G401 (cell line): ENCODE measurements at places on chromosomes 11 and 22.

GRCh38 chr11:7486781-7487140 lies 1.5 kb downstream of the OLFML1 start:
- DNase-seq, result peak; percentile 12

DNA sequence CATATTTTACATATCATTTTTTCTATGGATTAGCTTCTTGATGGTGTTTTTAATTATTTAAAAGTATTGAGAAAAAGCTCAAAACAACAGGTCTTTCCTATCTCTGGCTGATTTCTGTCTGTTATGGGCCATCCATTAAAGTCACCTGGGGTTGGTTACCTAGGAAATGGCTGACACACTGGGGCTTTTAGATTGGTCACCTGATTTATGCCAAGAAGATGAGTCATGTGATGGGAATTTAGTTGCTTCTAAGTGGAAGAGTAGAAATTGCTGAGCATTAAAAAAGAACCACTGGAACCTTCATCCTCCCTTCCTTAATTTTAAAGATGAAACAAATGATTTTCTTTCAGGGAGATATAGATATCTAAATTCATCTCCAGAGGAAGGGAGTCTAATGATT lies 48.8 kb upstream of the LARGE1 start:
- no peak for DNase-seq

DNA sequence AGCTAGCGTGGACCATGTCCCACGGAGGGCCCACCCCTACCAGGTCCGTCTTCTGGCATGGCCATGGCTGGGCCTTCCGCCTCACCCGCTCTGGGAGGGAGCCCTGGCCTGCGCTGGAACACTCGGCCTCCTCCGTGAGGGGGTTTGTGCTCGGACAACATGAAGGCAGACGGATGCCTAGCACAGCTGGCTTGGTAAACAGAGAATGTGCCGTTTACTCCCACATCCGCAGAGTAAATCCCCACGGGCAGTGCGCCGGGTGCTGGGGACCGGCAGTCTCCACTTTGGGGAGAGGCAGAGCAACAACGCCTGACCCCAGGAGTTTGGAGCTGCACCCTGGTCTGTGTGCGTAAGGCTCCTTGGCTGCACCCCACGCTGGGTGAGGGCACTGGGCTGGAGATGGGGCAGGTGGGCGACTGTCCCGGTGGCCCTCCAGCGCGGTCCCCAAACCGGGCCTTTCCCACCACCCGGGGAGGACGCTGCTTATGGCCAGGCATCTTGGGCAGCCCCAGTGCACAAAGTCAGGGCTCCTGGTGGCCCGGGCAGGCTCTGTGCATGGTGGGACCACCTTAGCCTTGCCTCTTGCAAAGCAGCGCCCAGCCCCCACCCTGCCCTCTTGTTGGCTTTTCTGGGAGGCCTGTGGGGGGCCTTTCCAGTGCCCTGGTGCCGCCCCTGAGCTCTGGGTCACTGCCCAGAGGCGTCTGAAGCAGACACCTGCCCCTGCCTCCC lies 30.7 kb upstream of the MUC5AC start:
- DNase-seq, result no peak

- DNase-seq, result no peak
Measured at GRCh38 chr11:60950933-60951605, 907 bp downstream of the SLC15A3 start.

DNA sequence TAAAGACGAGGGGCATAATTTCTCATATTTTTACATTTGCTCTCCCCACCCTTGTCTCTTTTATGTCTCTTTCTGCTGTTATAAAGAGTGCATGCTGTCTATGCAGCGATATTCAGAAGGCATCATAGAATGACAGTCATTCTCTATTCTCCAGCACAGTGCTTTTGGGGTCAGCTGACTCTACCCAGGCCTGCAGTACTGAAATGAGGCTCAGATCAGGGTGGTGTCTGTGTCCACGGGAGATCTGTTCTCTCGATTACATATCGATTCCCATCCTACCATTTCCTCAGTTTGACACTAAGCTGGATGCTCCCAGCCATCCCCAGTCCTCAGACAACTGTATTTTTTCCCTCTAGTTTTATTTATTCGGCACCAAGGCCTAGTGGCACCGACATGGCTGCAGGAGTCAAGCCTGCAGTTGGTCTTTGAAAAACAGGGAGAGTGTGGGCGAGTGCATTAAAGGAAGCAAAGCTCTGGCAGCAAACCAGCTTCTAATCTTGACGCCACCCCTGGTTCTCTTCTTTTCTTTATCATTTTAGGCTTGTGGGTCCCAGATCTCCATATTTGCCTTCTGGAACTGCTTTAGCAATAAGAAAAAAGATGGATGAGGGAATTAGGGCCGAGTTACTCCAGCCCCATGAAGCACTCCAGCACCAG lies 71.6 kb upstream of the PICALM start:
- DNase-seq, result no peak

- DNase-seq, result no peak
Measured at GRCh38 chr11:24324211-24324610, 172.6 kb upstream of the LUZP2 start.

- no peak for DNase-seq
Measured at GRCh38 chr22:41810022-41810421, 9.5 kb downstream of the CCDC134 start.

GRCh38 chr11:69277074-69277809 lies 16.7 kb upstream of the MYEOV start:
- no peak for DNase-seq

- DNase-seq, result no peak
Measured at GRCh38 chr11:125949271-125950177, 3.7 kb downstream of the VSIG10L2 start.

- peak; percentile 29 for DNase-seq
Measured at GRCh38 chr22:42648368-42649245, 585 bp downstream of the CYB5R3 start.

DNA sequence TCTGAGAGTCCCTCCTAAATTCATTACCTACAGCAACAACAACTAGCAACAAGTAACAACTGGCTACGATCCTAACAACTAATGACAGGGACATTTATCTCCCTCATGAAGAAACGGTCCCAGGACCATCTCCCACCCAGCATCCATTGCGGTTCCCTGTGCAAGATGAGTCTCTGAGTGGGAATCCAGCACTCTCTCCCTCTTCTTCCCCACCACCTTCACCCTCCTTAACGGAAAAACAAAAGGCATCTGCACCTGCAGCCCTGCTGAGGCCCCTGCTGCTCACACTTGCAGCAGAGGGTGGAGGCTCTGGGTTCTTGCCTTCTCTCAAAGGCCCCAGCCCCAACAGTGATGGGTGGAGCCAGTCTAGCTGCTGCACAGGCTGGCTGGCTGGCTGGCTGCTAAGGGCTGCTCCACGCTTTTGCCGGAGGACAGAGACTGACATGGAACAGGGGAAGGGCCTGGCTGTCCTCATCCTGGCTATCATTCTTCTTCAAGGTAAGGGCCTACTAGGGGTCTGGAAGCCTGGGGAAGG lies at the start of gene CD3G:
TSS of gene CD3G (plus strand) at position 364 of the 535 bp plus-strand sequence. CDS start at position 444, 80 bp downstream.
- DNase-seq, result no peak

GRCh38 chr11:108170184-108170583 lies 48.8 kb downstream of the ACAT1 start:
- DNase-seq, result no peak

DNA sequence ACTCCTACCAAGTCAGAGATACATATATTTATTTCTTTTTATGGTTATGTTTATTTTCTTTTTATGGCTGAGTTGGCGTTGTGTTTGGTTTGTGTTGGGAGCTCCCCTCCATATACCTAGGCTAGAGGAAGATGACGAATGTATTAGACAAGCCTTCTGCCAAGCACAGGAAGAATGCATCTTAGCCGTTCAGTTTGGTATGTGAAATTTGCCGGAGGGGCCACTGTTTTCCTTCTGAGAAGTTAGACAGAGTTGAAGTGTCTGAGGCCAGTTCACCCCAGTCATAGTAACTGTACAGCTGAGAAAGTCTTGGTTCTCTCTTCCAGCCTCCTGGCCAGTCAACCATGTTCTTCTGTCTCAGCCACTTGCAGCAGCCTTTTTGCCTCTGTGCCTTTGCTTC lies 29.8 kb downstream of the TEAD1 start:
- DNase-seq, result no peak

GRCh38 chr22:44869196-44869595 lies 116.8 kb downstream of the ARHGAP8 start:
- no peak for DNase-seq

DNA sequence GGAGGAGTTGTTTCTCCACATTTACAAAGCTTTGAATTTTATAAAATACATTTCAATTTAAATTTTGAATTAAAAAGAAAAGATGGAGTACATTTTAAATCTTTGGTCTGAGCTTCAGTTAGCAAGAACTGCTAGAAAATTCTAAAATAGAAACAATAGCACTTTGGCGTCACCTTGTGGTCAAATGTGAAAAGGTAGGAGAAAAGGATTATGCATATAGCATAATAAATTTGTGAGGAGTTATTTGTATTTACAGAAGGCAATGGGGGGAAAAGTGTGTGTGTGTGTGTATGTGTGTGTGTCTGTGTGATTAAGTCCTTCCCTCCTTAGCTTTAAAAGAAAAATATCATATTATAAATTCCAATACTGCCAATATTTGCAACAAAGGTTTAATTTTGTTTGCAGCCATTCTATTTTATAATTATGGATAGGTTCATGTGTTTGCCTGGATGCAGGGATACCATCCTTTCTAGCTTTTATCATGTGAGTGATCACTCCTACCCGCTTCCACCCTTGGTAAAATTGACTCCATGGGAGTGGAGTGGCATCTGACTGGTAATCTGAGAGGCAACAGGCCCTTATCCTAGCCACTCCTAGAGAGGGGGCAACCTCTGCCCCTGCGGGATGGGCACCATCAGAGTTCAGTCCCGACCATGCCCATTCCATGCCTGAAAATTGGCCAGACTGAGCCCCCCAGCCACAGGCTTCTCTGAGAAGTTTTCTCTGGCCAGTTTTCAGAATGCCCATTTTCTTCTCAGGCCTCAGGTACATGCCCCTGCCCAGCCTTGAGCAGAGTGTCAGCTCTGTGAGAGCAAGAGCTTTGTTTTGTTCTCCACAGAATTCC lies 13.6 kb upstream of the LGR4 start:
- peak; percentile 76 for DNase-seq

DNA sequence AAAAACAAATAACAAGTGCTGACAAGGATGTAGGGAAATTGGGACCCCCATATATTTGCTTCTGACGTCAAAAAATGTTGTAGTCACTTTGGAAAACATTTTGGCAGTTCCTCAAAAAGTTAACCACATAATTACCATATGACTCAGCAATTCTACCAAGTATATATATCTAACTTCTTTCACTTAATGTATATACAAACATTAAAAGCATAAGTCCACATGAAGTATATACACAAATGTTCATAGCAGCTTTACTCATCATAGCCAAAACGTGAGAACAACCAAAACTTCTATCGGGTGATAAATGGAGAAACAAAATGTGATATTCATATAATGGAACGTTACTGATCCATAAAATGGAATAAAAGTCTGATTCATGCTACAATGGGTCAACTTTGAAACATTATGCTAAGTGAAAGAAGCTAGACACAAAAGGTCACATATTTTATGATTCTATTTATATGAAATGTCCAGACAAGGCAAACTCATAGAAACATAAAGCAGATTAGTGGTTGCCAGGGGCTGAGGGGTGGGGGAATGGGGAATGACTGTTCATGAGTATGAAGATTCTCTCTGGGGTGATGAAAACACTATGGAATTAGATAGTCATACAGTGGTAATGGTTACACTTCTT lies 48.7 kb upstream of the TEAD1 start:
- no peak for DNase-seq

DNA sequence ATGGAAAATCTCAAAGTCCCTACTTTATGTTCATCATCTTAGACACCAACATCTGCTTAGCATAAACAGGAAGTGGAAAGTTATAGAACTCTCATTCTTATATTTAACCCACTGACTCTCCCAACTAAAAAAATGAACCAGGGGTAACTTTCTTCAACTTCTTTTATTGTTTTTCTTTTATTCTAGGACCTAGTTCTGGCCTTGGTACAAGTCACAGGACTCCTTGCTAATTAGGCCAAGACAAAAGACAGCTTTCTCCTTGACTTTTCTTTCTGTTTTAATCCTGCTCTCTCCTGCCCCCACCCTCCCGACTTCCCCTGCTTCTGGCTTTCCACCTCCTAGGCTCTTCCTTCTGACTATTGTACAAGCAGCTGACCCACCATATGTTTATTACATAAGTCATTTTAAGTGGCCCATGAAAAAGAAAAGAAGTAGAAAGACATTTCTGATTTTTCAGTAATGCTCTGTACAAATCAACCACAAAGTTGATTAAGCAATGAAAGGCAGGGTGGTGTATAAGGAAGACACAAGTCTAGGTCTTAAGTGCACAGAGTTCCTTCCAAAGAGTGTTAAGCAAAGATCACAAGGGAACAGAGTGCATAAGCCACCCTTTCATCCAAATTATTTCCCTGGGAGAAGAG lies 18.3 kb downstream of the JAML start:
- peak; percentile 50 for DNase-seq

DNA sequence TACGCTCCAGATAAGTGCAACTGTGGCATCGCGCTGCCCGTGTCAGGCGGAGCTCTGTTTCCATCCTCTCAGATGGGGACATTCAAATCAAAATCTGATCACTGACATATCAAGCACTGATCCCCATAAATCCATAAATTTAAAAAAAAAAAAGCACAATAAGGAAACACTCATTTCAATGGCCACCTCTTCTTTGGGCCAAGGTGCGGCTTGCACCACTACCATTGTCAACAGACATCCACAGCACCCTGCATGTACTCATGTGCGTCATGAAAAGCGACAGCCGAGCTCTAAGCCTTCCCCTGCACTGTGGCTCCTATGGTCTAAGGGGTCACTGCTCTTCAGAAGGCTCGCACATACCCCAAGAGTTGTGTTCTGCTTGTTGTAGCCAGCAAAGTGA lies 26.7 kb upstream of the SERPIND1 start:
- DNase-seq, result no peak

DNA sequence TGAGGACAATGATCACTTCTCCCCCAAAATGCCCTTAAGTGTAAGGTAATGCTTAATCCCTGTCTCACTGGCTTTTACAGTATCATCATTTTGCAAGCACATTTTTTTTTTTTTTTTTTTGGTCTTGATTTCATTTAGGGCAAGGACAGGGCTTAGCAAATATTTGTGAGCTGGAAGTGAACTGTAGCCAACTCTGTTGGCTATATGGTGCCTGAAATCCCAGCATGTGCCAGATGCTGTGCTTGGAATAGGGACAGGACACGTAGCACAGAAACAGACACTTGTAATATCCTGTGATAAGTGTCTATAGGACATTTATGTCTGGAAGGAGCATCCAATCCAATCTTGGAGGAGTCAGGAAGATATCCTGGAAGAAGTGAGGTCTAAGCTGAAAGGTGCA lies 198.3 kb downstream of the NAV2 start:
- DNase-seq, result peak; percentile 72

DNA sequence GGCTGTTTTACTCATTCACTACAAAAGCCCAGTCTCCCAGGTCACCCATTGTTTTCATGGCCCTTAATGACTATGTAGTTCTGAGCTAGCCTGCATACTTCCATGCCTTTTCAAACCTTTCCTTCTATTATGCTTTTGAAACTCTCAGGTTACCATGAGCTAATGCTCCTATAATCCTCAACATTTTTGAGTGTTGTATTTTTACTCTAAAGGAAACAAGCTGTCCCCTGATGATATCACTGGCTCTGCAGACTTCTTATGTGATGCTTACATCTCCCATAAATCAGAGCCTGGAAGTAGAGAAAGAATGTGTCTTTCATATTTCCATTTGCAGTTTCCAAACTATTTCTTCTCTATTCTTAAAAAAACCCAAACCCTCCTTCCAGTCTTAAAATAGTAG lies 159.0 kb upstream of the RAG2 start:
- DNase-seq, result no peak
